NCI-H1417 treated with DMSO at 0.1 percent for 48 hours (cell line): ENCODE measurements at places on chromosomes 4 and X.

- DNase-seq, result no peak
Observed at GRCh38 chrX:599837-600715, 30.5 kb upstream of the SHOX start.

- DNase-seq, result no peak
Observed at GRCh38 chrX:149498767-149499166, 6.3 kb downstream of the IDS start.

- no peak for DNase-seq
Observed at GRCh38 chr4:64582492-64582891, 173.2 kb upstream of the TECRL start.

- peak; percentile 96 for DNase-seq
Observed at GRCh38 chr4:75289914-75290582, 224.2 kb downstream of the RCHY1 start.

DNA sequence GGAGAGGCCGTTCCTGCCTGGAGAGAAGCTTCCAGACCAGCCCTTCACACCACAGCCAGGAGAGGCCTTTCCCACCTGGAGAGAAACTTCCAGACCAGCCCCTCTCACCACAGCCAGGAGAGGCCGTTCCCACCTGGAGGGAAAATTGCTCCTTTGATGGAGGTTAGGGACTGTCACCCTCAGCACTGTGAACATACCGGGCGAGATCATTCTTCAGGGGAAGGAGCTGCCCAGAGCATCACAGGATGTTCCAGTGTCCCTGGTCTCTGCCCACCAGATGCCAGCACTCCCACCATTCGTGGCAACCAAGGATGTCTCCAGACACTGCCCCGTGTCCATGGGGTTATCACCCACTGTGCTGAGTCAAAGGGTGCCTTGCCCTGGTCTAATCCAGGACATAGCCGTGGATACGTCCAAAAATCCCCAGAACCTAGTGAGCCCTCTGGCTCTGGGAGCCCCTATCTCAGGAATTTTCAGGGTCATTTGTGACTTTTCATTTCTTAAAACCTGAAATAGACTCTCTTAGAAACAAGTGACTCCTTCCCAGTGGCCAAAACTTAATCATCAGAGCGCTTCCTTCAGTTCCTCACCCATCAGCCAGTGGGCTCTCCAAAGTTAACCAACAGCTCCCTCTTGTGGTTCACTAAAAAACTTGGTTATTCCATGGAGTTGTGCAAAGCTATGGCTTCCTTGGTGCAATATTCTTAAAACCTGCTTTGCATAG, 80.2 kb downstream of the CRMP1 start:
- DNase-seq, result peak; percentile 32

GRCh38 chr4:107647591-107647990, 72.4 kb downstream of the PAPSS1 start:
- DNase-seq, result no peak

GRCh38 chr4:52957220-52957686, 95.1 kb downstream of the RASL11B start:
- DNase-seq, result peak; percentile 91

GRCh38 chr4:46852800-46853199, 56.2 kb downstream of the COX7B2 start:
- DNase-seq, result no peak

- DNase-seq, result no peak
Observed at GRCh38 chr4:80187677-80188076, 9.6 kb upstream of the PRDM8 start.
